COLO829 (cell line): ENCODE measurements at places on chromosomes 4 and X.

GRCh38 chr4:94577136-94577535 lies 125.4 kb downstream of the PDLIM5 start:
- no peak for DNase-seq

DNA sequence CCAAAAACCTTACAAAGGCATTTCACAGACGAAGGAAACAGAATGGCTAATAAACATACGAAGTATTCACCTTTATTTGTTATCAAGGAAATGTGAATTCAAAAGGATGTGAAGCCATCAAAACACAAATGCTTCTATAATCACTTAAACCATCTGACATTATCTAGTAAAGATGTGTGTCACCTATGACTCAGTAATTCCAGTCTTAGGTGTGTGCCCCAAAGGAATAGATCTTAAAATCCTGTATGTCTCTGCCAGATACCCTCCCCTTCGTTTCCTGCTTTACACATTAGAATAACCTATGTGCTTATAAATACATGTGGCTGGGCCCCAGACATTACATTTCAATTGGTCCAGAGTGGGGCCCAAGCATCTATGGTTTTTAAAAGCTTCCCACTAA lies 41.8 kb upstream of the CEP135 start:
- no peak for DNase-seq

DNA sequence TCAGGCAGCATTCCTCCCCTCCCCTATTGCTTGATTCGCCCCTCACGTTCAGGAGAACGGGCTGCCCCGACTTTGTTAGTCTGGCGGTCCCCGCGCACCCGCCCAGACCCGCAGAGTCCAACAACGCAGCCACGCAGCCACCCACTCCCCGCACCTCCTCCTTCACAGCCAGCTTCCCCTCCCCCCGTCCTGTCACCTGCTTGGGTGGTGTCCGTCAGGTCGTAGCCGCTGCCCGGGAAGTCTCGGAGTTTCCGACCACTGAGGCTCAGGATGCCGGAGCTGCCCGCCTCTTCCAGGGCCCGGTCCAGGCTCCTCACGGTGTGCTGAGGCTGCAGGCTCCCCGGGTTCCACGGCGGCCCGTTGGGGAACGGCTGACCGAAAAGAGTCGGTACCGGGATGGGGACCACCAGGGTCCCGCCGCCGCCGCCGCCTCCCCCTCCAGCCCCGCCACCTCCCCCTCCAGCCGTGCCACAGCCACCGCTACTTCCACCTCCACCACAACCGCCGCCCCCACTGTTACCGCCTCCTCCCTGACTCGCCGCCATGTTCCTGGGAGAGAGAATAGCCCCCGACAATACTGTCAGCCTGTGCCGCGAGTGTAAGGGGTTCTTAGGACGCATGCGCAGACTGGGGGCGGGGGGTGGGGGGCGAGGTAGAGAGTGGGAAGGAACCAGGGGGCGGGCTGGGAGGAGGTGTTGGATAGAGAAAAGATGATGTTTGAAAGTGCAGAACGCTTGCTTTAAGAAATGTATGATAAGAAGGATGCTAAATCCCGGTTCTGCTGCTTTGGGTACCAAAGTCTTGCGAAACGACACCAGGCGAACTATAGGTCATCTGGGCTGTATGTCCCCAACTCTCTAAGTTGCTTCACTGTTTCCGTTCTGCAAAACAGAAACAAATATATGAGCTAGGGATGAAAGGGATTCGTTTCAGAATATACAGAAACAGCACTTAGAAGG lies at the start of gene LRCH2:
TSS of gene LRCH2 (minus strand) at position 600 of the 959 bp plus-strand sequence. CDS start at position 545, 55 bp downstream.
- DNase-seq, result peak; percentile 54

DNA sequence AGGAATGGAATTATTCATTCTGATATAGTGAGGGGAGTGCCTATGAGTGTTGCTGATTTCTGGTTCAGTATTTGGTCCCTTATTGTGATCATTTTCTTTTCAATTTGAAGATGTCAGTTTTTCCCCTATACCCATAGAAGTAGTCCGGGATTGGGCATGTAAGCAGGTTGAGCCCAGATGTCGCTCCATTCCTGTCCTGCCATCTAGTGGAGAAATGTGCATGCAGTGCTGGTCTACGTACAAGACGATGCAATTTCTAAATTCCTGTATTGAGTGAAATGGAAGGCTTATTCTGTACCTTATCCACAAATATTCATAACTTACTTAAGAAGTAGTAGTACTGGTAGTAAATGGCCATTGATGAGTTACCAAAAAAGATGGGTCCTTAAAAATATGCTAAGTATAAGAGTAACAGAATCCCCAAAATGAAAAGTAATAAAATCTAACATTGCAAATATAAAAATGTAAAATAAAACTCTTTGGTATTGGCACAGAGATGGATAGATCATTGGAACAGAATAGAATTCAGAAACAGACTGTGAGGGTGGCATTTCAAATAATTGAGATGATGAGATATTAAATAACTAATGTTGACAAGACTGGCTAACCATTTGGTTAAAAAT lies 60.9 kb downstream of the UGT8 start:
- peak; percentile 81 for DNase-seq

GRCh38 chr4:116665716-116666115 lies 419.7 kb downstream of the TRAM1L1 start:
- DNase-seq, result no peak

DNA sequence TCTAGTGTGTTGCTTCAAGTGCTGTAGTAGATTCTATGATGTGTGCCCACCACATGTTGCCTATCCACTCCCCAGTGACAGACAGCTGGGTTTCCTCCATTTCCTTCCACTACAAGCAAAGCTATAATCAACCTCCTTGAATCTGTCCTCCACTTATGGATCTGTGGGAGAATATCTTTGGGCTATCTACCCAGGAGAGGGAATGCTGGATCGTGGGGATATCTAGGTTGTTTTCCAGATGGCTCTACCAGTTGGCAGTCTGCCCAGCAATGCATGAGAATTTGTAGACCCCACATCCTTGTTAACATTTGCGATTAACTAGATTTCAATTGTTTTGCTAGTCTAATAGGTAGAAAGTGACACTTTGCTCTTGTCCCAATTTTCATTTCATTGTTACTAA lies 10.3 kb downstream of the NMU start:
- no peak for DNase-seq

GRCh38 chr4:184142121-184143000 lies 75.3 kb downstream of the ENPP6 start:
- no peak for DNase-seq

GRCh38 chrX:150805736-150806135 lies 92.7 kb downstream of the CD99L2 start:
- peak; percentile 3 for DNase-seq

DNA sequence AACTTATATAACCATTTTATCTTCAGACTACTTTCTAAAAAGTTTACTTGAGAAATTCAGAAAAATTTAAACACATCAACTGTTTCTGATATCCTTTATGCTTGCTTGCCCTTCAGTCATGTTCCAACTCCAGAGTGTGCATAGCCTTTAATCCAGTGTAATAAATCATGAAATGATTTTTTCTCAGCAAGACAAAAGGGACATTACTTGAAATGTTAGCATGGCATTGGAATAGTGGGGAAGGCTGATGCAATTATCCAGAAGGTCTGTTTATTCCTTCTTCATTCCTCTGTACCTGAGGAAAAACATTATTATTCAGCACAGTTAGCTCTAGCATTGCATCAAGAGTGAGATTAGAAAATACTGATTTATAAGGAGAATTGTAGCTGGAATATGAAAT lies 209.9 kb downstream of the SLC7A11 start:
- DNase-seq, result no peak

DNA sequence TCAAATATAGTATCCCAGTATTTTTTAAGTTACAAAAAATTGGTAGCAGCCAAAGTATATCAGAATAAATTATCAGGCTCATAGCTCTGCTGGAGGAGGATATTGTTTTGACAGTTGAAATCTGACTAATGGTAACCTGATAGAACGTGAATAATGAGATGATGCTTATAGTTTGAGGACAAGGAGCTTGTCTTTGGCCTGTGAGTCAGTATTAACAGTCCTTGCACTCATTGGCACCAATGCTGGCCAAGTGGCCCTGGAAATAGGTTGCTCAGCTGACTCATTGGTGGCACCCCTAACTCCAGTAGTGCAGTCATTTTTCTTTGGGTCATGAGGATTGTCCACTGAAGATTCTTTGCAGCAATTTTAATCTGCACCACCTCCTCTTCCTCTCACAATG lies 203.3 kb upstream of the JADE1 start:
- peak; percentile 48 for DNase-seq

DNA sequence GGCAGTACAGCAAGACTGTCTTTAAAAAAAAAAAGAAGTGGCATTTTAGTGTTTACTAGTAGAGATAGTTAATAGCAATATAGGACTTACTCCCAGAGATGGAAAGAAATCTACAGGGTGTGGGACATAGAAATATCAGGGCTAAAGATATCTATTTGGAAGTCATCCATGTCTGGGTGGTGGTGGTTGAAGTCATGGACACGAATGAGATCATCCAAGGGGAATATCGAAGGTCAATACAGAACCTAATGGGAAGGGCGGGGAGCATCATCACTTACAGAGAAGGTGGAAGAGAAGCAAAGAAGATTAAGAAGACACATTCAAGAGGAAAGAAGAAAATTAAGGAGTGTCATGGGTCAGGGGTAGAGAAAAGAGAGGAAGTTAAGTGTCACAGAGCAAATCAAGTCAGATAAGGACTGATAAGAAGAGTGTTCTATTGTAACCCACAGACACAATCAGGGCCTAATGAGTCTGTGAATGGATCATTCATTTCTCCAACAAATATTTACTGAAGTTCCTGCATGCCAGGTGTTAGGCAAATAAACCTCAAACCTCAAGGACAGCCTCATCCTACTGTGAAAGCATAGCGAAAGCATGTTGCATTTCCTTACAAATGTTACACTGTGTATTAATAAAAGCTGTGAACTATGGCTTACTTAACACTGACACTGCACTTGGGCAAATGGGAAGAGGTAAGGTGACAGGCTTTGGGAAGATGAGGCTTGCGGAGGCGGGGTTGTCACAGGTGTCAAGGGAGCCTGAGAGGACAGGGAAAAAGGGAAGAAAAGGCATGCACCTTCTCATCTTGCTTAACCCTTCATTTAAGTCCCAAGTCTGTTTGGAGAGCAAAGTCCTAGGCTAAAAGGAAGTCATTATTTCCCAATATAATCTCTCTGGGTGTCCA lies 65.3 kb downstream of the ELOVL6 start:
- DNase-seq, result no peak
